Smooth muscle cell of the pulmonary artery (primary cell): ENCODE measurements at places on chromosomes 3 and 15. TPM values are rescaled to one million over a fixed set of nuclear protein-coding genes. Genes with fewer than 3 reads are reported as not detected.

The C3orf85 gene
- not detected in 2 replicates for total RNA-seq

The CYP8B1 gene
- not detected in 2 replicates for total RNA-seq

The SLC9C1 gene
- 0.20 and 0.43 TPM in 2 replicates for total RNA-seq

The STX19 gene
- total RNA-seq, result 0.07 and 0.10 TPM in 2 replicates

The EPHB1 gene
- 0.69 and 0.98 TPM in 2 replicates for total RNA-seq

The C3orf20 gene
- total RNA-seq, result under 0.01 and 0.07 TPM in 2 replicates

The TGM5 gene
- total RNA-seq, result 0.26 TPM in 1 of 2 replicates, not detected in the other

The PTPN23 gene
- total RNA-seq, result 31.1 and 37.2 TPM in 2 replicates

The PLS1 gene
- total RNA-seq, result 1.0 and 1.7 TPM in 2 replicates

The RAB27A gene
- total RNA-seq, result 9.1 and 14.3 TPM in 2 replicates

The SLC24A5 gene
- total RNA-seq, result not detected in 2 replicates

The GABRG3 gene
- not detected in 2 replicates for total RNA-seq

The TERC gene
- total RNA-seq, result 23.9 and 66.4 TPM in 2 replicates

The FOXB1 gene
- total RNA-seq, result not detected in 2 replicates

The PLSCR5 gene
- not detected in 2 replicates for total RNA-seq

The RFX7 gene
- 8.1 and 8.4 TPM in 2 replicates for total RNA-seq

The GCNT3 gene
- total RNA-seq, result 0.07 and 0.23 TPM in 2 replicates

The INTS14 gene
- 24.4 and 25.7 TPM in 2 replicates for total RNA-seq

The TBC1D21 gene
- not detected in 2 replicates for total RNA-seq
